Kasumi-1 (cell line): ENCODE measurements at places on chromosomes 5 and 9.

DNA sequence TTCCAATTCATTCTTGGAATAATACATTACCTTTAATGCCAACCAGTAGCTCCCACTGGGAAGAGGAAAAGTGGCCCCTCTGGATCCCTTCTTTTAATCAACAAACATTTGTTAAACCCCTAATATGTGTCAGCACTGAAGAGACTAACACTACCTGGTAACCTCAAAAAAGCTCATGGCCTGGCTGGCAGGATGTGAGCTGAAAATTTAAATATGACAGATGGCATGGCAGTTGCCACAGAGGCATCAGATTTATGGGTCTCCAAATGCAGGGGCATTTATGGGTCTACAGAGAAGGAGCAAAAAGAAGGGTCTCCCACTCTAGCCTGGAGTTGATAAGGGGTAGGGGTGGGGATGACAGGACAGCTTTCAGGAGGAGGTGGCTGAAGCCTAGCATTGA, 12.5 kb downstream of the DNAH5 start:
- DNase-seq, result no peak

- no peak for DNase-seq
These were observed 8.7 kb downstream of the PHYKPL start for GRCh38 chr5:178223828-178224335.

GRCh38 chr9:109616571-109617120, 118.5 kb upstream of the PTPN3 start:
- no peak for DNase-seq

DNA sequence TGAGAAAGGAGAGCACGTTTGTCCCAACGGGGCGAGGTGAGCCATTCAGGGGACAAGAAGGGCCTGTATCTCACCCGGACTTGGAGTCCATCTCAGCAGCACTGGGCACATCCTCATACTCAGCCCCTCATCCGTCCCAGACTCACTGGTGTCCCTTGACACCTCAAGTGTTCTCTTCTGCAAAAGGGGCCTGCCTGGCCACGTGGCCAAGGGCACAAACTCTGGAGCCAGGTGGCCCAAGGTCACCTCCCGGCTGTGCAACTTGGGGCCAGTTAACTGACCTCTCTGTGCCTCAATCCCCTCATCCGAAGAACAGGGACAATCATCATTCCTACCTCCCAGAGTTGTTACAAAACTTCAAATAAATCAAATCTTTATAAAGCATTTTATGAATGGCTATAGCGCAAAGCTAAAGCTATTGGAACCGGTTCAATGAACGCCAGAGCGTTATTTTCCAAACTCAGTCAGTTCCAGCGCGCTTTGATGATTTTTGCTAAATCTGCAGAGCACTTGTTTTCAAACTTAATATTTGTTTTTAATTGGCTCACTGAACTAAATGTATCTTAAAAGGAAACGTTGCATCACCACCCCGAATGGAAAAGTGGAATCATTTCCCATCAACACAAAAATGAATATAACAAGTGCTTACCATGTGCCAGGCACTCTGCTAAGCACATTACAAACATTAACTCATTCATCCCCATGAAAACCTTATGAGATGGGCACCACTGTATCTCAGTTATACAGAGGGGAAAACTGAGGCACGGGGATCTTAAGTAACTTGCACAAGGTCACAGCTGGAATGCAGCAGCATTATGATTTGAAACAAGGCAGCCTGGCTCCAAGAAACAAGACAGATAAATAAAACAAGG, 49.3 kb downstream of the DUSP1 start:
- DNase-seq, result no peak

DNA sequence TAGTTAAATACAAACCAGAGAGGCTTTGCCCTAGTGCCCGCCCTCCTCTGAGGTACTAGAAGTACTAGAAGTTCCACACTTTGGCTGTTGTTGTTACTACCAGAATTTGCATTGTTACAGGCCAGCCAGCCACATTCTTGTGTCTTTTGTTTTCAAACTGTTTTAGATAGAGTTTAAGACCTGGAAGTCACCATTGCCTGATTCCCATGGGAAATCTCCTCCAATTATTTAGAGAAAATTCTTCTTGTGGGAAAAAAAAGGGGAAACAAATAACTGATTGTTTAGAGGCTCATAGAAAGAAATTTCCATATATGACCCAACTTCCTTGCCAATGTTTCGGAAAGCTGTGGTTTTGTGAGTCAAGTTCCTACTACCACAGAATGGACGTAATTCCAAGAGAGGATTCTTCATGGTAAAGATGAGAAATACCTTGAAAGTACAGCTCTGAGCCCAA, 252.2 kb downstream of the GOLPH3 start:
- DNase-seq, result no peak

DNA sequence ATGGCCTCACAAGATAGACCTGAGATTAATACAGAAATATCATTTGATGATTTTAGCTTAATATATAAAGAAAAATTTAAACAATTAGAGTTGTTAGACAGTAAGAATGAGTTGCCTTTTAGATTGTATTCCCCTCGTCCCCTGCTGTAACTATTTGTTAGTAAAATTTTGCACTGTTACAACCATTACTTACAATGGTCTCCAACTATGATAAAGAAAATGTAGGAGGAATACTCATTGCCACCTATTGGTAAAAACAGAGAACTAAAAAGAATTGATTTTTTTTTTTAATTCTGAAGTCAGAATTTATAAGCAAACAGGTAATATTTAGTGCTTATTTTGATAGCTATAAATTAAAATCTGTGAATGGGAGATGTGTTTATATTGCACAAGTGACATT, 937.6 kb downstream of the TLE4 start:
- DNase-seq, result peak; percentile 2

DNA sequence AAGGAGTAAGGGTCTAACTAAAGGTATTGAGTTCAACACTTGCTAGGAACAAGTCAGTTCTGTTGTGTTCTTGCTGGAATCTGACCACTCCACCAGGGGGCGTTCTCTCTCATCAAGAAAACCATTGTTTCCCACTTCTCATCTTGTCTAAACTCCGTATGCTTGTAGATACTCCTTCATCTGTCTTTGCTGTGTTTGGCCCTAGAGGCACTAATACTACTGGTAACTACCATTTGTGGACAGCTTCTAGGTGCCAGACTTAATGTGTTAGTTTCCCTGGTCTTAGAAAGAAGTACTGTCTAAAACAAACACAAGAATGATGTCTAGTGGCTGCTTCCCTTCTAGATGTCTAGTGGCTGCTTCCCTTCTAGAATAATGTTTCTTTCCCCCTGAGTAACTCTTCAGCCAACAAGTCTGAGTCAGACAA, 18.7 kb upstream of the PTPDC1 start:
- DNase-seq, result peak; percentile 88

GRCh38 chr9:112700085-112700484, 17.8 kb downstream of the INIP start:
- no peak for DNase-seq

- peak; percentile 74 for DNase-seq
These were observed 51.0 kb upstream of the IL17B start for GRCh38 chr5:149429839-149430721.

DNA sequence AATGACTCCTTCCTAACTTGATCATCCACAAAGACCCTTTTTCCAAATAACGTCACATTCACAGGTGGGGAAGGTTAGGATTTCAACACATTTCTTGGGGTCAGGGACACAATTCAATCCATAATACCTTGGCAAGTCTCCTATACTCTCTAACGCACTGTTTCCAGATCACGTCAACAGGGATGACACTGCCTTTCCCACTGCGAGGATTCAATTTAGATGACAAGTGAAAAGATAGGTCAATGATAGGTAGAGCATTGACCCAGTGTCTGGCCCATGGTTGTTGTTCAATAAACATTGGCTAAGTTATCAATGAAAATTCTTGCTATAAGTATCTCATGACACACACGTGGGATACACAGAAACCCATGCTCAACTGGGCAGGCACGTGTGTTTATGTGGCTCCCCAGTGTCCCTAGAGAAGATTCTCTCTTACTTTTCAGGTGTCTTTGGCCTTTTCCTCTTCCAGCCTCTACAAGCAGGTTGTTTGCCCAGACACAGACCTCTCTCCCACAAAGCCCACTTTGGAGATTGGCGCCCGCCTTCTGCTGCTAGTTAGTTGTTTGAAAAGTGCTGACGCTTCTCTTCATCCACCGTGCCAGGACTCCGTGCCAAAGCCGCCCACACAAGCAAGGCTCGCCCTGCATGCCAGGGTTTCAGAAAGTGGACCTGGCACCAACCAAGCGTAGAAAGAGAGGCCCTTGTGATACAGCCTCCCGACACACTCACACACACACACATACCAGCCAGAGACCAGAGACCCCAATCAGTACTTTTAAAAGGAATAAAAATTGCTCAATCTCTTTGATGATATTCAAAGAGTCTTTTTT, 594.5 kb downstream of the BNC2 start:
- no peak for DNase-seq

DNA sequence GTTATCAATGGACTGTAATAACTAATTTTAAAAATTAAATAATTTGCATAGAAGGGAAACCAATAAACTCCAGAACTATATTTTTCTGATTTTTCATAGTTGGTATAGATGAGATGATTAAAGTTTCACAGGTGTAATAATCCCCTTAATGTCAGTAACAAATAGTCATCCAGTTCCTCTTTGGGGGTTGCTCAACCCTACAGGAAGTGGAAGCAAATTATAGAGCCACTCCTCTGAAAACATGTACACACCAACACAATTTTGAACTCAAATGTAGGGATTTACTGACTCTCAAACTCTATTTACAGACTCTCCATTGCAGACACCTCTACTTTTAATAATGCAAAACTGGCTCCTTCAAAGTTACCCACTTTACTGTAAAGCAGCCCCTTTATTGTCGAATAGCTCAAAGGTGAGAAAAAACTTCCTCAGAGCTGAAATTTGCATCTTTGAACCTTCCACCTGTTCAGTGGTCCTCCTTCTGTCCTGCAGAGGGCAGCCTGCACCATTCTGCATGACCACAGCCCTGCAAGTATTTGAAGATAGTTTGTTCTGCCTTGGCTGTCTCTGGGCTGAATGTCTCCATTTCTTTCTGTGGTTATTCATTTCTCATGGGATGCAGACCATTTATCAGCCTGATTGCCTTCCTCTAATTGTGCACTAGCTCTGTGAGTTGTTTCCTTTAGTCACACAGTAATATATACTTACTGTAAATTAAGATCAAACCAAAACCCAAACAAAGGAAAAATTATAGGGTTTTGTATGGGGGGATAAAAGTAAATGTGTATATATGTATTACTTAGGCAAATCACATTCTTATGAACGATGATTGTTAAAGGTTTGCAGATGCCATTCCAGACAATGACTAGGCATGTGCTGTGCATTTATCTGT, 383.2 kb upstream of the SGCD start:
- peak; percentile 45 for DNase-seq

DNA sequence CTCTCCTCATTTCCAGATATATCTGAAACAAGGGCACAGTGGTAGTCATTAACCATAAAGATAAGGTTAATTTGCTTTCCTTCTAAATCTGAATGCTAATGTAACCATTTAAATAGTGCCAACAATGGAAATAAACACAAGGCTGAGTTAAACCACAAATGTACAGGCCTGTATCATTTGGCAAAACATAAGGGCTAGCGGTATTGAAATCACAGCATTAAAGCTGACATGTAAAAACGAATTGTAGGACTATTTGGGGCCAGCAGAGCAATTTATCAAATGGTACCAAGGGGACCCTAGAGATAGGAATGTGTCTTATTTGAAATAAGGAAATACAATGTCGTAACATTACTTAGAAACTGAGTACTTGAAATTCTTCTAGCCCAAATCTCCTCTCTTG, 247.5 kb upstream of the RPS23 start:
- DNase-seq, result no peak

DNA sequence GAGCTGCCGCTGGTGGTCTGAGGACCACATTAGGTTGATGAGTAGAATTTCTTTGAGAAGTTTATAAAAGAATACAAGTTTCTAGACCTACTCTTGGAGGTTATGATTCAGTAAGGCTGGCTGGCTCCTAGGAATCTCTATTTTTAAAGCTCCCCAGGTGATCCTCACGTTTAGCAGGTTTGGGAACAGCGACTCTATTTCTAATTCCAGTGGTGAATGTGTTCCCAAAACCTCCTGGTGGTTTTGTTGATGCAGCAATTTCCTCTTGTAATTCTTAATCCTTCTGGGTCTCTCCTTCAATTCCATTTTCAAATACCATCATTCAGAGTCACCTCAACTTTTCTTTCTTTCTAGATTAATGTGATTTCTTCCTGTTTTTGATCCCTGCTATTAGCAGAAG, 215.9 kb upstream of the RFX3 start:
- no peak for DNase-seq

DNA sequence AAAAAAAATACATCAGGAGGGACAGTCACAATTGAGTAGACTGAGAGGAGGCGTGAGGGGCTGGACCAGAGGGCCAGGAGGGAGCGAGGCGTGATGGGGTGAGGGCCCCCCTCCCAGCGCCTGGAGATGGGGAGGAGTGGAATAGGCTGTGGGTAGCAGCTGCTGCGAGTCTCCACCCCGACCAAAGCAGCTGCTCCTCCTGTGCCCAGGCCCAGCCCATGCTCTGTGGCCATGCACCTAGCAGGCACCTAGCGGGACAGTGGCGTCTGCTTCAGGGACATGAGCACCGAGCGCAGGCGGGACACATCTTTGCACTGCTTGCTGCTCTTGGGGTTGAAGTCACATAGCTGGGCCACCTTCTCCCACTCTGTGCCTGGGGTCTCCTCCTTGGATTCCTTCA, 4.0 kb downstream of the HIGD2A start:
- DNase-seq, result no peak

- no peak for DNase-seq
These were observed 137.1 kb downstream of the KCTD16 start for GRCh38 chr5:144307736-144308135.

DNA sequence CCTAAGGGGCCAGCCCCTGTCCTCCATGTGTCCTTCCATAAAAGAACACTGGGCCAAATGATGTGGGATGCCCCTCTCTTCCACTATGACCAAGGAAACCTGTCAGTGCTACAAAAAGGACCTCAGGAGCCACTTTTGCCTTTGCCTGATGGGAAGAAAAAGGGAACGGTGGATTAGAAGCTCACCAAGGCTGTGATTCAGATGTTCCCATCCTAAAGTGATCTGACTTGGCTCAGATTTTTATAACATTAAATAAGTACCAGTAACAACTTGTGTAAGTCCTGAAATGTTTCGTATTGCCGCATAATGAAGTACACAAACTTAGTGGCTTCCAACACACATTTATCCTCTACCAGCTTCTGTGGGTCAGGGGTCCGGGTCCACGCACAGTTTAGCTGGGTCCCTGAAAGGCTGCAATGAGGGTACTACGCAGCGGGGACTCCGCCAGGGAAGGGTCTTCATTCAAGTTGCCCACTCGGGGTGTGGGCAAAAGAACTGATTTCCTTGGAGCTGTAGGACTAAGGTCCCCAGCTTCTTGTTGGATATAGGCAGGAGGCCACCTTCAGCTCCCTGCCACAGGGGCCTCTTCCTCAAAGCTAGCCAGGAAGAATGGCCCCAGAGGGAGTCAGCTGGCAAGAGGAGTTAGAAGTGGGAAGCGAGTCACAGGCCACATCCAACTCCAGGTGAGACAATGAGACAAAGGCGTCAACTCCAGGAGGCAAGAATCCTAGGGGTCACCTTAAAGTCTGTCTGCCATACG, 60.4 kb downstream of the RAPGEF1 start:
- no peak for DNase-seq

- no peak for DNase-seq
These were observed 6.6 kb downstream of the PTGES start for GRCh38 chr9:129746092-129746777.

GRCh38 chr5:180494510-180495181, 467 bp downstream of the CNOT6 start:
- DNase-seq, result no peak
